ENCODE measurements at places on chromosomes 11 and 22.

- DNase-seq = no peak
Observed at GRCh38 chr11:17008099-17008498, 6.1 kb downstream of the PLEKHA7 start.

DNA sequence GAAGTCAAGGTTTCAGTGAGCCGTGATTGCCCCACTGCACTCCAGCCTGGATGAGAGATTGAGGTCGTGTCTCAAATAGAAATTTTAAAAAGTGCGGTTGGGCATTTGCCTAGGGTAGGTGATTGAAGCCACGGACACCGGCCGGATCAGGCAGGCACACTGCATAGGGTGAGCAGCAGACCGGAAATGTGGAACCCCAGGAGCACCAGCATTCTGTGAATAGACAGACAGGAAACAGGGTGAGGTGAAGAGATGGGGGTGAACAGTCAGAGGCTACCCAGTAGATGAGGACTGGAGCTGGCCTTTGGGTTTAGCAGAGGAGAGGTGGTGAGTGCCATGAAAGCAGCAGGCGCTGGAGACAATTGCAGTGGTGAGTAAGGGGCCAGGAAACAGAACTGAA, 43.5 kb downstream of the PPFIA1 start:
- no peak for DNase-seq

DNA sequence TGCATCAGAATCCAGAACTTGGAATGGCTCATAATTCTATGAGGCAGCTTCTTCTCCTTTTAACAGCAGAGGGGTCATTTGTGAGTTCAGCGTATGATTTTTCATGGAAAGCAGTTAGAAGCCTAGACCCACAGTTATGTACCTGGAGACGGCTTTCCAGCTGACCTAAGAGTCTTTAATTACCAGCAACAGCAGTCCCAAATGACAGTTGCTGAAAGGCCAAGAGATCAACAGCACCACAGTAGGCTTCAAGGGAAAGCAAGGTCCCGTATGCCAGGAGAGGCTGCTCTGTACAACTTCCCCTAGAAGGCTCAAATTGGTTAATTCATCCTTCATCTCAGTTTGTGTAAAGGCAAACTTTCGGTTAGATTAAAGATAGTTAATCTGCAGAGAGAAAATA, 363.0 kb downstream of the SOX6 start:
- no peak for DNase-seq

GRCh38 chr11:1656061-1656441, 26.5 kb downstream of the KRTAP5-5 start:
- no peak for DNase-seq

- peak; percentile 35 for DNase-seq
Observed at GRCh38 chr11:93487032-93487483, 56.1 kb downstream of the SMCO4 start.

GRCh38 chr11:126410649-126411048, 55.2 kb downstream of the ST3GAL4 start:
- DNase-seq = no peak

GRCh38 chr11:77068457-77069335, 1.9 kb downstream of the CAPN5 start:
- DNase-seq = no peak

GRCh38 chr11:125170001-125170509, 5.5 kb downstream of the PKNOX2 start:
- DNase-seq = no peak

- no peak for DNase-seq
Observed at GRCh38 chr11:93653571-93653970, 7.9 kb upstream of the CEP295 start.

- no peak for DNase-seq
Observed at GRCh38 chr11:102603091-102603490, 22.0 kb downstream of the MMP20 start.

GRCh38 chr11:78248903-78249302, 60.2 kb downstream of the USP35 start:
- DNase-seq = no peak

DNA sequence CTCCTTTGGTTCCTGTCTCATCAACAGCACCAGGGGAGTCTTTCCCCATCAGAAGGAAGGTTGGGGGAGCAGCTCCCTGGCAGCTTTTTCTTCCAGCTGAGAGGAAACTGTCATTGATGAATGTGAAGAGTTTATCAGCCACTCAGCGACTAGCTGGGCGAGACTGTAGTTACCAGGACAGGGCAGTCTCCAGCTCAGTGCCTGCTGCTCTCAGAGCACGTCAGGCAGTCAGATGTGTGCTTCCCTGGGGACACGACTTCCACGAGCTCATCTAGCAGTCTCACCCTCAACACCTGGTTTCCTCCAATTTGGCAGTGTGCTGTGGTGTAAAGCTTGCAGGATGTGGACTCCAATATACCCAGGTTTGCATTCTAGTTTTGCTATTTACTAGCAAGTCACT, 12.5 kb upstream of the C1QTNF4 start:
- no peak for DNase-seq

DNA sequence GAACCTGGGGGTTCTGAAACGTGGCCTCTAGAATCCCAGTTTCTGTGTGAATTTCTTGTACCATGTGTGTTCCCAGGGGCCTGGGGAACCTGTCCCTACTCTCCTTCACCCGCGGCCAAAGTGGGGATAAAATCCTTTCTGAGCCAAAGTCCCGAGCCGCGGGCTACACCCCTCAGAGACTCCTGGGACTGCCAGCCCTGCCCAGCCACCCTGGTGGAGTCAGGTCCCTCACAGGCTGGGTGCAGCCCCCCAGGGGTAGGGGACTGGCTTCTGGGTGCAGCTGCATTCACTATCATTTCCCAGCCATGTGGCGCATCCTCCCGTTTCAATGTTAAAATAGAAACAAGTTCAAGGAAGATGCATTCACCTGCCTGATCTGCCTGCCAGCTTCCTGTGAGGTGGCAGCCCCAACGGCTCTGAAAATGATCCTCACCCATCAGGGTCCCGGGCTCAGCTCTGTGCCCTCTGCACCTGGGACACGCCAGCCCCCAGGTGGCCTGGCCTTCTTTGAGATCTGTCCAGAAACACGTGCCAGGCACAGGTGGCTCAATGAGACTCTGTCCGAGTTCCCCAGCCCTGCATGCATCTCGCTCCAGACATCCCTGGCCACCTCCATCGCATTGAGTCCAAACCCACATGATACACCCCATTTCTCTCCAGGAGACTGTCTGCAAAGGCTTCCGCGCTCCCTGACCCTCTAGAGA, 338.8 kb downstream of the CTTN start:
- no peak for DNase-seq

DNA sequence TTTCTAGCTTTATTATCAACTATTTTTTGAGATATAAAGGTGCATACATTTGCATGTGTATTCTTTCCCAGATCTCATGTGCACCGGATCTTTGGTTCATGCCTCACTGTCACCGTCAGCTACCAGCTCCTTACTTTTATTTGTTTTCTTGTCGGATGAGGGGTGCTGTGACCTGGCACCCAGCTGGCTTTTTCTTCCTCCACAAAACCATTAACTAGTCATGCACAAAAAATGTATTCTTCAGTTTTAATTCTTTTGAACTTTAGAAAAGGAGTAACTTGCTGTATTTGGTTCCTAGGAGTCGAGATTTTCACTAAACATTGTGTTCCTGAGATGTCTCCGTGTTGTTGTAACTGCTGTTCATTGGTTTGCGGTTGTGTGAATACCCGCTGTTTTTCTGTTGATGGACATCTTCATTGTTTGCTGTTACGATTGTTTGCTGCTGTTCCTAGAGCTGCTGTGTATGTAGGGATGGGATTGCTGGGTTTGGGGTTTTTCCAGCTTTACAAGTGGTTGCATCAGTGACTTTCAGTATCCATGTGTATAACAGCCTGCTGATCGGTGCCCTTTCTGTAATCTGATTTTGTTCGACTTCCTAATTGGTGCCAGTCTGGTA, 39.4 kb downstream of the MOV10L1 start:
- DNase-seq = no peak

GRCh38 chr11:6616596-6617250, 2.5 kb downstream of the TPP1 start:
- no peak for DNase-seq

- DNase-seq = no peak
Observed at GRCh38 chr11:130023204-130023603, 20.6 kb upstream of the PRDM10 start.

DNA sequence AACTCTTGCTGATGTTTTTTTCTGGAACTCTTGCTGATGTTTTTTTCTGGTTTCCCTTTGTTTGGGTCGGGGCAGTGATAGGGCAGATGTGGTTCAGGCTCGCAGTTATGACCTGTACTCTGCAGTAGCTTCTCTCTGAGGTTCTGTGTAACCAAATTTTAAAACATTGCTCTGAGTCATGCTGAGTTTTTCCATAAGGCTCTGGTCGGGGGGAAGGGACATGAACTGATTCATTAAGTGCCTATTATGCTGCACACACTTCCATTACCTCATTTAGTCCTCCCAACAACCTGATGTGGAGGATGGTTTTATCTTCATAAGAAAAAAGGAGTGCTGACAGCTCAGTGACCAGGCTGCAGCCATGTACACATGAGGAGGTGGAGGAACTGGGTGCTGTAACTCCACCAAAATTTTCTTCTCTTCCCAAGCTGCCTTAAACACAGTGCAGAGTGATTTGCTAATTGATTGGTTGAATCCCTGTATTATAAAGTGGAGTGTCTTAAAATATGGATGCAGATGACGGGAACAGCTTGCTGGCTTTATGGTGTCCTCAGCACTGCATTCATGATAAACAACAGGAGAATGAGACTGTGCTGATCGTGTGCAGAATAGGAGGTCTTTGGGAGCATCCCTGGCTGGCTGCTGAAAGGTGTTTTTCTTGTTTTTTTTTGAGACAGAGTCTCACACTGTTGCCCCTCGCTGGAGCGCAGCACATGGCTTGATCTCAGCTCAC, 19.1 kb downstream of the TNRC6B start:
- DNase-seq = no peak

Data from NCI-H774 (cell line).